ENCODE measurements at places on chromosomes 4 and X.

GRCh38 chr4:4659871-4660651 is 118.2 kb upstream of the STX18 start:
- DNase-seq = no peak

DNA sequence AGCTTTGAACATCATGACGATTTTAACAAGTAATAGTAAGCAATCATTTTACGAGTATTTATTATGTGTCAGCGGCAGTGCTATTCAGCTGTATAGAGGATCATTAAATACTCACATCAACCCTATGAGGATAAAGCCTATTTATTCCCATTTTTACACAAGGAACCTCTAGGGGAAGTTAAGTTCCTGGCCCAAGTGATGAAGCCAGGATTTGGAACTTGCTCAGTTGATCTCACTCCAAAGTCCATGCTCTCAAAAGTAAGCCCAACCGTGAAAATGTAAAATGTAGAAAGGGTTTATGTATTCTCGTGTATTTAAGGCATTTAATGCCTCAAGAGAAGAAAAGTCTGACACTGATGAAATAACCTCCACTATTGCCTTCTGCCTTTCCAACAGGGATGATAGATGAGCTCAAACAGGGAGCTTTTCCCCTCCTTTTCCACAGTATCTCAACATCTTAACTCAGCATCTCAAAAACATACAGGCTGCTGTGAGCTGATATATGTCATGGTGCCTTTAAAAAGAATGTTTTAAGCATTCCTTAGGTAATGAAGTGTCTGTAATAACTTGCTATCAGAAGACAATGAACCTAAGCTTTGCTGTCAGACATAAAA is 35.0 kb upstream of the PLA2G12A start:
- DNase-seq = no peak

DNA sequence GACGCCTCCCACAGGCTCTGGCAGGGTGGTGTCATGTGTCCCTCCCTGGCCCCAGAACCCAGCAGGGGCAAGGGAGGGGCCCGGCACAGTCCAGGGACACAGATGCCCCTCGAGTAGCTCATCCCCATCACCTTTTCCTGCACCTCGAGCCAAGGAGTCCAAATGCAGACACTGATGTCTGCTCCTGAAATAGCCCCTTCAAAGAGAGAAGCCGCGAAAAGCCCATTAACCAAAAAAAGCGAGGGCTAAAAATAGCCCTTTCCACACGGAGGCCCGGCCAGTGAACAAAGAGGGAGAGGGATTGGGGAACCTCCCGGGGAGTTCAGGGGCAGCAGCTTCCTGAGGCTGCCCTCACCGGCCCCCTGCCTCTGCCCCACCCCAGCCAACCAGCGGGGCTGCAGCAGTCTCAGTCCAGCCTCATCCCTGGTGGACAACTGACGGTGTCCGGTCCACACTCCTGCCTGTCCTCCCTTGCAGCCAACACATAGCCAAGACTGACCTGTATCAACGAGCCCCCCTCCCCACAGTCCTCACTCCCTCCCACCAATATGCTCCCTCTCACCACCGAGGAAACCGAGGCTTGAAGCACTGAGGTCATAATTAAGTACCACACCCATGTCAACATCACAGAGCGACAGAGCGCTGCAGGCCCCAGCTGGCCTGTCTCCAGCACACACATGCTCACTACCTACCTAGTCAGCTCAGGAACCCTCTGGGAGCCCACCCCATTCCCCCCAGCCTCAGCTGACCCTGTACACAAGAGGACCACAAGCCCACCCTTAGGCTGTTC is 23.9 kb downstream of the WDR1 start:
- no peak for DNase-seq

- no peak for DNase-seq
Measured at GRCh38 chrX:148670277-148670676, 169.9 kb downstream of the AFF2 start.

GRCh38 chrX:133646719-133647116 is 231.4 kb upstream of the GPC4 start:
- no peak for DNase-seq

DNA sequence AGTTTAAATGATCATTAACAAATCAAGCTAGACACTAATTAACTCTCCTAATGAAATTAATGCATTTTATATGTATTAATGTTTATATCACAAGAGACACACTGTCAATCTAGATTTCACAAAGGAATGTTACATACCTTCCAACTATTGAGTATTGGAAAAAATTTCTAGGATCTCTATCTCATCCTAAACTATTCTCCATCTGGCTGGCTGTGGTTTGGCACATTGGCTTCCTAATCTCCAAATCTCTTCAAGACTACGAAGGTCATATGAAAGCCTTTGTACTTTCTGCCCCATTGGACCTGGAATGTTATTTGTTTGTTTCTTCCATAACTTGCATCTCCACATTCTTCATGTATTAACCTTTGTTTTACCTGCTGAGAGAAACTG is 1160.0 kb downstream of the ADGRL3 start:
- DNase-seq = no peak

DNA sequence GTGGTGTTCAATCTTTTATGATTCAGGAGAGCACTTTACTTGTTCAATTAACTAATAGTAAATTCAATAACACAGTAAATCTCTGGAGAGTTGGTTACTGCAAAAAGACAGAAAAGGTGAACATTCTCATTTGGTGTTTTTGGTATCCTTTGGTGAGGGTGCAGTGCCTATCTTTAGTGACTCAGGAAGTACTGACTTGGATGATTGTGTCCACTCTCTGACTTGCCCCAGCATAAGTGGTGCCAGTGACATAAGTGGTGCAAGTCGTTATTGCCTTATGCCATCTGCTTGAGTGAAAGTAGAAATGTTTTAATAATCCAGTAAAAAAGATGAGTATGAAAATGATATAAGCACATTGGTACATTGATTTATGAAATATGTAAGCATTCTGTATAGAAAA is 27.0 kb downstream of the GUCY1B1 start:
- DNase-seq = no peak

DNA sequence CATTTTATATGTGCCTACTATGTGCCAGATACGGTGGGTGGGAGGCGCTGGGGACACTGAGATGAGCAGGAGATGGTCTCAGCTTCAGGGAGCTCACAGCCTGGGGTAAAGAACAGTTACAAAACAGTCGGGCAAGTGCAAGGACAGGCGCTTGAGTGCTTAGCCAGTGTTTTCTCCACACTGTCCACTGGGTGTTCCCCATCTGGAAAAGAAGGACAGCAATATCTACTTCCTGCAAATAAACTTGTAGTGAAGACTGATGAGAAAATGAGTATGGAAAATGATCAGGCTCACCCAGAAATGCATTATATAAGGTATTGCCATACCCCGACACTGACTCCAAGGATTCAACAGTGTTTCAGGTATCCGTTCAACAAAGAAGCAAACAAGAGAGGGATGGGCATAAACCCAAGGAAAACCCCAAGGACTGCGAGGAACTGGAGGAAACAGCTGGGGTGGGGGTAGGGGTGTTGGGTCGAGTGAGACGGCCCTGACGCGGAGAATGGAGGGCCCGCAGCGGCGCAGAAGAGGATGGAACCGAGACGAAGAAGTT is 835 bp downstream of the TMEM185A start:
- DNase-seq = no peak
